ENCODE measurements at places on chromosomes 1 and 21. TPM values are rescaled to one million over a fixed set of nuclear protein-coding genes. Genes with fewer than 3 reads are reported as not detected.

GRCh38 chr1:74571493-74571800 is 59.0 kb upstream of the LRRC53 start:
- DNase-seq, result no peak

DNA sequence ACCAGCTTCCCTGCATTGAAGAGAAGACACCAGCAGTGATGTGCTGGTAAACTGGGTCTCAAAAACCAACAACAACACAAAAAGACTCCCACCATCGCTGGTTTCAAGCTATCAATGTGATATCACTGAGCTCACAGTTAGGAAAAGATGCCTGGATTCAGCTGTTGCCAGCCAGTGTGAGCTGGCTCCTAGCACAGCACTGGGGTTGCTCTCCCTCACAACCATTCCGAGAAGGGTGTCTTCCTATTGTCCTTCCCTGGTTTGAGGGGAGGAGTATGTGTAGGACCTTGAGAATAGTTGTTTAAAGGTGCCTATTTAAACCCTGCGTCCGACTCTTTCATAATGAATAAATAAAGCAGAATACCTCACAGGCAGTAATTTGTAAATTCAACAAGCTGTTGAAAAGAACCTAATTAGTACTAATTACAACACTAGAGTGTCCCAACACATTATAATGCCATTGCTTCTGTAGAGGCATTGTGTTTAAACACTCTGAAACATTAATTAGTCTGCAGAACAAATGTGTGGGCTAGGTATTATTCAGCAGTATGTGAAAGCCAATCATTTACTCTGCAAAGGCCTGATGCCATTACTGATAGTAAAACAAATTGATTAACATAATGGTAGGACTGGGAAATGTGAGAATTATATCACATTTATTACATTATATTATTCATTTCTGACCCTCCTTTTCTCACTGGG is 17.2 kb downstream of the NIBAN1 start:
- no peak for DNase-seq

DNA sequence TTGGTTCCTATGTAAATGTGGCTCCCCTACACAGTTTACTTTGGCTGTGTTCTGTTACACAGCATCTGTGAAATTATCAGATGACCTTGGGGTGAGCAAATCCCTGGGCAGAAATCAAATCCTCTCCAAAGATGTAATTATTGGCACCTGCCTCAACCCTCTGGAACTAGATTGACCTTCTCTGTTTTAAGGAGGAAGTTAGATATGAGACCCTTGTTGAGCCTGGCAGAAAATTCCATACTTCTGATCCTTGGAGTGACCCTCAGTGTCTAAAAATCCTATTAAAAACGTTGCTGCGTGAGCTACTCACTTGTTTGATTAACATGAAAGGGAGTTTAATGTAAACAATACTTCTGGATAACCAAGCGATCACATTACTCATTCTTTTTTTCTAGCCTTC is 122.0 kb downstream of the CLIC6 start:
- DNase-seq, result no peak

DNA sequence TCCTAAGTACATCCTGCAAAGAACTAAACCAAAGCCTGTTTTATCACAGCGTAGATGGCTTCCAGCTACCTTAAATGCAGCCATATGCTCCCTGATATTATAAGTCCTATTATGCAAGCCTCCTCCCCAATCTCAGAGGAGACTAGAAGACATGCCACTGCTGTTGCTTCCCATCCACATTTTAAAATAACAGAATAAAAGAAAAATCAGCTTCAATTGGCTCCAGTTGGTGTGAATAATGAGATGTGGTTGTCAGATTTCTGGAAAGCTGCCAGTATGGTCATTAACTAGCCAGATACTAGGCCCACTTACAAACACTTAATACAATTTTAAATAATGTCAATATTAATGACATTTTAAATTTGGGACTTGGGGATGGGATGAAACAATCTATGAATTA is 25.7 kb downstream of the WARS2 start:
- DNase-seq, result no peak

DNA sequence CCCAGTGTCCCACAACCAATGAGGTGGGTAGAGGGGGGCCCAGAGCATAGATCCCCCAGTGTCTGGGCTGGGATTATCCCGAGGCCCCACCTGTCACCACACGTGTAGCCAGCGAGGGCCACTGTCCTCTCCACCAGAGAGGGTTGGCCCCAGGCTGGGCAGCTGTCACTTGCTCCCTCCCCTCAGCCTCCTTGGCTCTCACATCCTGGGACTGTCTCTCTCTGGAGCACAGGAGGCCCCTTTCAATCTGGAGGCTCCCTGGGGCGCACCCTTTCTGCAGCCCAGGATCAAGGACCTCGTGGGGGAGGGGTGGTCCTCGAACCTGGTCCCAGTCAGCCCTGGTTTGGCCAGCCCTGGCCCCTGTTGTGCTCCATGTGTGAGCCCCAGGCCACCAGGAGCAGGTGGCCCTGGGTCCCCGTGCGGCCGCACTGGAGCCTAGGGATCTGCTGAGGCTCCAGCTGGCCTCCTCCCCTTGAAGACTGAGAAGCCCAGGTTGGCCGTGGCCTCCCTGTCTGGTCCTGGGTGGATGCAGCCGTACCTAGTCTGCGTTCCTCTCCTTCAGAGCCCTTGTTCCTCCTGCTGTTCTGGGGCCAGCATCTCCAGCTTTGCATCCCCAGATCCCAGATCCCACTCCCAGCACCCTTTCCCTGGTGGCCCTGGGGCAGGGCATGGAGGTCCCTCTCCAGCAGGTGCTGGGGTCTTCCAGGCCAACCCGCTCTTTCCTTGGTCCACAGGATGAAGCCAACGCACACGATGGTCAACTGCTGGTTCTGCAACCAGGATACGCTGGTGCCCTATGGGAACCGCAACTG is 6.7 kb downstream of the TMEM201 start:
- no peak for DNase-seq

DNA sequence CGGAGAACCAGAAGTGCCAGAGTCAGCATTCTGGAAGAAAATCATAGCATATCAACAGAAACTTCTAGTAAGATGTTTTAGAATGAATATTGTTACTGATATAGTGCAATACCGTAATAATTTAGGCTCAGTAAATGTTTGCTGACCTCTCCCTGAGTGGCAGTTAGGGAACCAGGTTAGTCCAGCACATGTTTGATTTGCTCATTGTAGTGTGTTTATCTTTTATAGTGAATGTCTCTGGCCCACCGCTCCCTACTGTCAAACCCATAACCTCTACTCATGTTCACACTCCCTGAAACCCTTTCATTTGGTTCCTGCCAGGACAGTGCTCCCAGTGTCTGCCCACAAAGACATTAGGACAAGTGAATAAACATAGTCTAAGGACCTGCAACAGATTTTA is 102.7 kb downstream of the ZP4 start:
- no peak for DNase-seq

- no peak for DNase-seq
Measured at GRCh38 chr1:40255231-40255630, 2.8 kb upstream of the ZMPSTE24 start.

DNA sequence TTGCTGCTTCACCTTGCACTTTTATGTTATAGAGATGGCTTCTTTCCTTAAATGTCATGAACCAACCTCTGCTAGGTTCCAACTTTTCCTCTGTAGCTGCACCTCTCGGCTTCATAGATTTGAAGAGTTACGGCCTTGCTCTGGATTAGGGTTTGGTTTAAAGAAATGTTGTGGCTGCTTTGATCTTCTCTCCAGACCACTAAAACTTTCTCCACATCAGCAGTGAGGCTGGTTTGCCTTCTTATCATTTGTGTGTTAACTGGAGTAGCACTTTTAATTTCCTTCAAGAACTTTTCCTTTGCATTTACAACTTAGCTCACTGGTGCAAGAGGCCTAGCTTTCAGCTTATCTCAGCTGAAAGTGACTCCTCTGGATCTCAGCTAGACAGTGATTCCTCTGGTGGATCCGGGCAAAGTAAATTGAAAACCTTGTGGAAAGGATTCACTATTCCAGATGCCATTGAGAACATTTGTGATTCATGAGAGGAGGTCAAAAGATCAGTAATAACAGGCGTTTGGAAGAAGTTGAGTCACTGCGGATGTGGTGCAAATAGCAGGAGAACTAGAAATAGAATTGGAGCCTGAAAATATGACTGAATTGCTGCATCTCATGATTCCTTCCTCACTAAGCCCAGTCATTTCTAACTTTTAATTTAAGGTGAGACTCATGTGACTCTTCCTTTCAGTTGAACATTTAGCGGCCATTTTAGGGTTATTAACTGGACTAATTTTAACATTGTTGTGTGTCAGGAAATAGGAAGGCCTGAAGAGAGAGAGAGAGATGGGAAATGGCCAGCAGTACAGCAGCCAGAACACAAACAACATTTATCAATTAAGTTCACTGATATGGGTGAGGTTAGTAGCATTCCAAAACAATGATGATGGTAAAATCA is 16.2 kb upstream of the RGS1 start:
- no peak for DNase-seq

GRCh38 chr1:201149400-201149799 is 4.9 kb downstream of the TMEM9 start:
- DNase-seq, result no peak

- peak; percentile 46 for DNase-seq
Measured at GRCh38 chr1:22826604-22827580, 116.3 kb downstream of the EPHB2 start.

DNA sequence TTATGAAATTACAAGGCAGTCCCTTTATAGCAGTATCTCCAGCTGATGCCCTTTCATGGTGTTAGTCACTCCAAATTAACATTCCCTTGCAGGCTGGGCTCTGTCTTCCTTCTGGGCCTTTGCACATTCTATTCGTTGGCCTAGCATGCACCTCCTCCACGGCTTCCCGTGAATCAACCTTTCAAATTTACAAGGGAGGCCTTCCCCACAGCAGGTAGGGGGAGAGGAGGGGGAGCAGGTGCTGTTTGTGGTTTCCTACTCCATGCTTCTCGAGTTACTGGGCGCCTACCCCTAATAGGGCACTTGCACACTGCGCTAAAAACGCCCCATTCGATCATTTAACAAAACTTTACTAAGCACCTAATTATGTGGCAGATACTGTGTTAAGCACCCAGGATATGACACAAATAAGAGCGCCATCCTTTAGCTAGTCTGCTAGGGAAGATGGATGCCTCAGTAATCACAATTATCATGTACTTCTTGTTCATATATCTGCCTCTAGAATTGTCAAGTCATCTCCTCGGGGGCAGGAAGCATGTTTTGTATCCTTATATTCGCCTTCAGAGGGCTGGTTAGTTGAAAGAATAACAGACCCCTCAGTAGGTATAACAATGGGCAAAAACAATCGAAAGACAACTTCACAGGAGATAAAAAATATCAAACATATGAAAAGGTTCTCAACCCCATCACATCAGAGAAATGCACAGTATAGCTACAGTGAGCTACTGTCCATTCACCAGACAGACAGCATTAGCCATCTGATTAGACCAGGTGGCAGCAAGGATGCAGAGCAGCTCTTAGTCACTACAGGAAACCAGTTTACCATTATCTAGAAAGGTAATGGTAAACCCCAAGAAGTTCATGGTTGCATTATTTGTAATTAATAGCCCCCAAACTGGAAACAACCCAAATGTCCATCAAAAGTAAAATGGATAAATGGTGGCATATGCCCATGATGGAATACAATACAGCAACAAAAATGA is 1.7 kb upstream of the ADAR start:
- no peak for DNase-seq

- DNase-seq, result no peak
Measured at GRCh38 chr1:34712007-34712688, 42.7 kb upstream of the GJB5 start.

GRCh38 chr1:156898161-156898566 is 4.6 kb downstream of the PEAR1 start:
- no peak for DNase-seq

- DNase-seq, result no peak
Measured at GRCh38 chr1:65955503-65955902, 162.8 kb downstream of the PDE4B start.

DNA sequence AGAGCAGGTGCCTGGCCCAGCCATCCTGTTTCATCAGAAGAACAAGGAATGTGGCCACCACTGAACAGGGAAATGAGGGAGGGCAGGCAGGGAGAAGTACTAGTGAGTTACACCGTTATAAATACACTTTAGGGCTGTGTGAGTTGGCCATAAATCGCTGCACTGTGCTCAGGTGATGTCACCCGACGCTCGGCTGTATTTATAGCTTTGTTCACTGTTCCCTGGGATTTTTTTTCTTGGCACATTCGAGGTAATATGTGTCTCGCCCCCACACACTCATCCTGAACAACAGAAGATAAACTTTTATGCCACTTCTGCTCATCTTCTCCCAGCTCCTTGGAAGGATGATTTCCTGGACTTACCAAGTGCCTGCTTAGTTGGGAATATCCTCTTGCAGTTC is 9.0 kb upstream of the KIRREL1 start:
- no peak for DNase-seq

Gene ICOSLG
- total RNA-seq, result 0.87 TPM

Gene MARK1
- total RNA-seq, result 10.8 TPM

Gene RIT1
- total RNA-seq, result 28.3 TPM

Gene OPRD1
- 0.67 TPM for total RNA-seq

Gene TMEM200B
- 13.3 TPM for total RNA-seq

Gene TLCD4
- 33.8 TPM for total RNA-seq

Gene OR2M3
- total RNA-seq, result not detected

Gene PROX1
- total RNA-seq, result 73.9 TPM

Gene NEK2
- total RNA-seq, result 17.6 TPM

Gene GOLPH3L
- 30.6 TPM for total RNA-seq

Gene SOX13
- 58.2 TPM for total RNA-seq
